ENCODE measurements at places on chromosomes 5 and 9. TPM values are rescaled to one million over a fixed set of nuclear protein-coding genes. Genes with fewer than 3 reads are reported as not detected.
A peak's percentile ranks its signal among the peaks of the same experiment; 100 is the strongest.

DNA sequence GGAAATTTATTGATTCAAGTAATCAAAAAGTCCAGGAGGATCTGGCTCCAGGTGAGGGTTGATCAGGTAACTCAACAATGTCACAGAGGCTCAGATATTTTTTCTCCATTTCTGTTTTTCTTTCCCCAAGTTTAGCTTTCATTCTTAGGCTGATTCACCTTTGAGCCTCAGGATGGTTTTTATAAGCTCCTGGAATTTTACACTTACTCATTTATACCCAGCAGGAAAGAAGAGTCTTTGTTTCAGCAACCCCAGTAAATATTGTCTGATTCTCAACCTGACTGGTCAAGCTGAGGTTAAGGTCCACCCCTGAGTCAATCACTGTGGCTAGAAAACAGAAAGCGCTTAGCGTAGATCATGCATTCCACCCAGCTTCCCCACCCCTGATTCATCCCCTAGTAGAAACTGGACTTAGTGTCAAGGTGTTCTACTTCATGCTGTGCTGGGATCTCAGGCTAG is 500.6 kb downstream of the KIF4B start:
- H3K36me3 ChIP-seq: no peaks in the 10 kb centered on the region
- no peak overlapping the region for H3K4me3 ChIP-seq
- no peaks in the 10 kb centered on the region for H3K4me1 ChIP-seq

DNA sequence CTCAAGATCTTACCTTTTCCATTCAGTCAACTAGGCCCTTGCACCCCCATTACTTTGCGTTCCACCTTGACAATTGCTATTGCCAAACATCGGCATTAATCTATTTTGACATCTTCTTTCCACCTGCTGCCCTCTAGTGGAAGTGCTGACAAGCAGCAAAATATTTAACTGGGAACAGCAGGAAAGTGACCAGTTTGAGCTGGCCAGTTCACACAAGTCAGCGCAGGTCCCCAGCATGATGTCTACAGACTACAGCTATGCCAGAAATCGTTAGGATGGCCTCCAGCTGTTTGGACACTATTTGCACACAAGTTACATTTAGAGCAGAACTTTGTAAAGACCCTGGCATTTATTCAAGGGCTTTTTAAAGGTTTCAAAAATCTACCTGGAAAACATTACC is 160.1 kb downstream of the GHR start:
- DNase-seq: no peak
- H3K4me1 ChIP-seq: peaks cover 17% of the 10 kb centered on the region
- no peak overlapping the region for H3K4me3 ChIP-seq
- no peak overlapping the region for H3K27ac ChIP-seq
- H3K36me3 ChIP-seq: peaks cover 4% of the 10 kb centered on the region
- peaks cover 2% of the 10 kb centered on the region for H3K27me3 ChIP-seq

DNA sequence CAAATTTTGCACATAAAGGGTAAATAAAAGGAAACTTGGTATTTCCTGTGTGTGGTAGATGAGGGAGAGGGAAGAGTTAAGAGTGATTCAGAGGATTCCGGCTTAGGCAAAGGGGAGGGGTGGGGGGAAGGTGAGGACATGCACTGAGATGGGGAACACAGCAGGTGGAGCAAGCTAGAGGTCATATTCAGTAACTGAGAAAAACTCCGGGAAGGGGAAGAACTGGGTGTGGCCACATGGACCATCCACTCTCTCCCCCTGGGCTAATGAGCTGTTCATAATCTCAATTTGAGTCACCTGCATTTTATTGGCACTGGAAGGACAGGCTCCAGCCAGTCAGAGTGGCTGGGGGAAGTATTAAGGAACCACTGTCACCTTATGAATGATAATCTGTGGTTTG is 45.1 kb upstream of the UGCG start:
- no peak for DNase-seq

- no peak for DNase-seq
- no peaks in the 10 kb centered on the region for H3K27me3 ChIP-seq
- peak overlapping the region; percentile 53 for H3K4me3 ChIP-seq
- peak overlapping the region; percentile 83 for H3K27ac ChIP-seq
Observed at GRCh38 chr5:16736158-16736995, 119.6 kb upstream of the RETREG1 start.

DNA sequence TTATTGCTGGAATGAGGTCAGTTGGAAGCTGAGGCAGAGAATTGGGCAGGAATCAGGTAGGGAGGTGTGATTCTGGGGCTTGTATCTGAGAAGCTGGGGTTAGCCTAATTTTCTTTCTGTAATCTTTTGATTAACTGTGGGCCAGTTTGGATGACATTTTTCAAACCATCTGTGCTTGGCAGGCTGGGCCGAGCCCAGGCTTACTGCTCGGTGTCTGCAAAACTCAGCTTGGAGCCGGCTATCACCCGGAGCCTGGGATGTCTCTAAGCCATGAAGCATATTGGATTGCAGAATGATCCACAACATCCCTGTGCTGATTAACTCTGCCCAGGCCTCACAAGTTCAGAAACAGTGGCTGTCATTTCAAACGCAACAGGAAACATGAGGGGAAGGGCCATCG is 26.5 kb downstream of the KCNMB1 start:
- no peak overlapping the region for H3K4me3 ChIP-seq
- no peaks in the 10 kb centered on the region for H3K36me3 ChIP-seq
- H3K27me3 ChIP-seq: no peaks in the 10 kb centered on the region
- H3K4me1 ChIP-seq: peaks cover 23% of the 10 kb centered on the region

DNA sequence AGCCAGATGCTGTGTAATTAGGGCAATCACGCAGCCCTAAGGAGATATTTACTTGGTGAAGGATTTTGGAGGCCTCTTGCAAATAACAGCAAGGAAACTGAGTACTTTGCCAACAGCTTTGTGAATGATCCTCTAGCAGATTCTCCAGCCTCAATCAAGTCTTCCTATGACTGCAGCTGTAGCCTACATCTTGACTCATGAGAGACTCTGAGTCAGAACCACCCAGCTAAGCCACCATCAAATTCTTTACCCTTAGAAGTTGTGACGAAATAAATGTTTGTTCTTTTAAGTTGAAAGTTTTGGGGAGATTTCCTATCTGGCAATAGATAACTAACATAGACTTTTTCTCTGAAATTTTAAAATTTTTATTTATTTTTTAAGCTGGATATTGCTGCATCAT is 237.6 kb upstream of the CCNH start:
- H3K36me3 ChIP-seq: no peaks in the 10 kb centered on the region
- no peak for DNase-seq
- H3K4me3 ChIP-seq: no peak overlapping the region
- no peak overlapping the region for H3K27ac ChIP-seq
- no peaks in the 10 kb centered on the region for H3K27me3 ChIP-seq

DNA sequence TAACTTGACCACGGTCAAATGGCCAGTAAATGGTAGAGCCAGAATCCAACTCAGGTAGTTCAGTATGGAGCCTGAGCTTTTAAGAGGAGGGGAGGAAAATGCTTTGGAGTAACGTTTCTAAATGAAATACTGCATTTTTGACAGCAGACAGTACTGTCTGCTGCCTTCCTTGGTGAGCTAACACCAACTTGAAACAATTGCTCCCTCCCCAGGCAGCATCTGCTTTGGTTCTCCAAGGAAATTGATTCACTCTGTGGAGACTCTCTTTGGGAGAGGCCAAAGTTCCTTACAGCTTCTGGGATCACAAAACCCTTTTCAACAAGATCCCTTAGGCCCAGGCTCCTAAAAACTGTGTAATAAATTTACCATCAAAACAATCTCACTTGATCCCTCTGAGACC is 75.2 kb upstream of the SSBP2 start:
- H3K4me1 ChIP-seq: peaks cover 5% of the 10 kb centered on the region
- no peak overlapping the region for H3K4me3 ChIP-seq

DNA sequence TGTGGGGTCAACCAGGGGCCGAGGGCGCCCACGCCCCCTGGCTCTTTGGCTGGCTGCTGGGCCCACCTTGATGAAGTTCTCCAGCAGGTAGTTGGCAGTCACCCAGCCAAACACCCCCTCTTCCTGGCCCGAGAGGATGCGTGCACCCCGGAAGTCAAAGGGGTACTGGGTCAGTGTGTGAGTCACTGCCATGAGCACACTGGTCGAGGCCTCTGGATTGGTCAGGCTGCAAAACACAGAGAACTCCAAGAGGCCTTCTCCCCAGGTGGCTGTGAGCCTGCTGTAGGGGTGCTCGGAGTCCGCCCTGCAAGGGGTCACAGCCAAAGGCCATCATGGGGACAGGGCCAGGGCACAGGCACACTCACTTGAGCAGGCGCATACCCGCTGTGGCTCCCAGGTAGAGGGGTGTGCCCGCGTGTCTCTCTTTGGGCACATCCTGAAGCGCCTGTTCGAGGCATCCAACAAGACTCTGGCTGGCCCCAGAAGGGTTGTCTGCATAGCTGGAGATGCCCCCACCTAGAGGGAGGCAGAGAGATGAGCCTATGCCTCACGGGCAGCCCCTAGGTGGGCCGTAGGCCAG is 2.6 kb downstream of the ENTPD2 start:
- H3K4me3 ChIP-seq: no peak overlapping the region
- DNase-seq: no peak
- no peaks in the 10 kb centered on the region for H3K4me1 ChIP-seq
- no peak overlapping the region for H3K27ac ChIP-seq

GRCh38 chr5:78586251-78586650 is 62.3 kb downstream of the LHFPL2 start:
- DNase-seq: no peak
- no peak overlapping the region for H3K27ac ChIP-seq
- H3K36me3 ChIP-seq: peaks cover 21% of the 10 kb centered on the region
- H3K4me1 ChIP-seq: peaks cover 10% of the 10 kb centered on the region
- H3K27me3 ChIP-seq: no peaks in the 10 kb centered on the region
- no peak overlapping the region for H3K4me3 ChIP-seq

DNA sequence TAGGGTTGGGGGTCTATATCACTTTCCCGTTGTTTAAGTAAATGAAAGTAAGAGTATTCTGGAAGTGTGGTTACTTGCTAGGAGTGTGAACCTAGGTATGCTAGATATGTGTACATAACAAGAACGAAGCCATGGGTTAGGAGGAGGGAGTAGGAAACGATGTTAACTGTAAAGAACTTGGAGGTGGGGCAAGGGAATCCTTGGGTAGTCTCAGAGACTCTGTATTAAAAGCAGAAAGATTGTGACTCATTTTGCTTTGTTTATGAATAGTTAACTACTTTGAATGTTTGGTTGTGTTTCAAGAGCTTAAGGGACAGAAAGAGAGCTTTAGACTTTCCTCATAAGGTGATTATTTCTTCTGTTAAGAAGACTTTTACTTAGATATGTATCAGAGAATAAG is 59.9 kb downstream of the TMEM252 start:
- peaks cover 16% of the 10 kb centered on the region for H3K4me1 ChIP-seq
- no peak overlapping the region for H3K4me3 ChIP-seq
- peaks cover 3% of the 10 kb centered on the region for H3K36me3 ChIP-seq
- no peak overlapping the region for H3K27ac ChIP-seq
- peaks cover 5% of the 10 kb centered on the region for H3K27me3 ChIP-seq

- peak overlapping the region; percentile 17 for H3K27ac ChIP-seq
- peaks cover 8% of the 10 kb centered on the region for H3K4me1 ChIP-seq
- H3K27me3 ChIP-seq: peaks cover 3% of the 10 kb centered on the region
- no peaks in the 10 kb centered on the region for H3K36me3 ChIP-seq
- DNase-seq: no peak
Observed at GRCh38 chr5:172564188-172564587, 76.9 kb upstream of the NEURL1B start.

GRCh38 chr5:163607256-163607655 is 101.8 kb downstream of the MAT2B start:
- no peak overlapping the region for H3K4me3 ChIP-seq
- no peaks in the 10 kb centered on the region for H3K27me3 ChIP-seq
- no peaks in the 10 kb centered on the region for H3K4me1 ChIP-seq
- H3K27ac ChIP-seq: no peak overlapping the region

DNA sequence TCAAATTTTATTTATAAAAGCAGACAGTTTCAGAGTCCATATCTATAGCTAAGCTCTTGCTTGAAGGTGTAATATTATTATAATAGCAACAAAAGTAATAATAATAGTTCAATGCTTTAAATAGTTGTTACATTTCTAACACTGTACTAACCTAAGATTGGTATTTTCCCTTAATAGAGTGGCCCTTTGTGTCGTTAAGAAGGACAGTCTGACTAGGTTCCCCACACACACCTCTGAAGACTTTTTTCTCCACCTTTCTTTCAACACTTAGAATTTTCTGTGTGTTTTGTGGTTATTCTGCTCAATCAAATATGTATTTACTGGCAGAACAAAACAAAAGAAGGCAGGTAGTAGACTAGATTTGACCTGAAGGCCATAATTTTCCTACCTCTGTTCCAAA is 223.2 kb upstream of the ACO1 start:
- no peak overlapping the region for H3K4me3 ChIP-seq
- no peaks in the 10 kb centered on the region for H3K36me3 ChIP-seq
- H3K4me1 ChIP-seq: no peaks in the 10 kb centered on the region
- no peak for DNase-seq
- H3K27me3 ChIP-seq: no peaks in the 10 kb centered on the region
- no peak overlapping the region for H3K27ac ChIP-seq

DNA sequence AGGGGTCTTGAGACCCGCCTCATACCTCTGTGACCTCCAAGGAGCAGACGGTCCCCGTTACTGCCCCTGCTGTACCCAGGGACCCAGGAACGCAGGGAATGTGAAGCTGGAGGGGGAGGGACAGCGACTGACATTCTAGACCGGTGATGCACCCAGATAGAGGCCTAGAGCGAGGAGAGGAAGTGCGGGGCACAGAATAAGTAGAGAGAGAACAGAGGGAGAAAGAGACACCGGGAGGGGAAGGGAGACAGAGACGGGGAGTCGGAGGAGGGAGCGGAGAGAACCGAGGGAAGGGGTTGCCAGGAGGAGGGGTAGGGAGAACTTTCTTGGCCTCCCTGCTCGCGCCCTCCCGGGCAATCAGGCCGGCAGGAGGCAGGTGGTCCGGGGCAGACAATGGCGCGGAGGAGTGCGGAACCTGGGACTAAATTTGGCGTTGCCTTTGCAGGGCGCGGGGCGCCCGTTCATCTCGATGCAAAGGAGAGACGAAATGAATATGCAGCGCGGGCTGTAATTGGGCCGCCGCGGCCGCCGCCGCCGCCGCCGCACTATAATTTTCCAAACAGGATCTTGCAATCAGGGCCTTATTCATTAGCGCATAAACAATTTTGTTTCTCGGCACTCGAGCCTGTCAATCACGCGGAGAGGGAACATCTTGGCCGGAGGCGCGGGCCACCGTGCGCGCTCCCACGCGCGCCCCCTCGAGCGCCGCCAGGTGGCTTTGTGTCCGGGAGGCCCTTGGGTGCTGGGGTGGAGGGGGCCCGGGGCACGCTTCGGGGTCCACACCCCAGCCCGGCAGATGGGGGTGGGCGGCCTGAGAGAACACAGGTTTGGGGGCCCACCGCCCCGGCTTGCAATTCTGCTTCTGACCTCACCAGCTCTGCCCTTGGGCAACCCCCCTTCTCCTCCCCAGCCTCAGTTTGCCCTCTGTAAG is 33.0 kb downstream of the NDUFA8 start:
- peaks cover 21% of the 10 kb centered on the region for H3K4me1 ChIP-seq
- no peaks in the 10 kb centered on the region for H3K36me3 ChIP-seq
- DNase-seq: no peak
- peaks cover 61% of the 10 kb centered on the region for H3K27me3 ChIP-seq
- peak overlapping the region; percentile 83 for H3K4me3 ChIP-seq
- H3K27ac ChIP-seq: no peak overlapping the region

- peak overlapping the region; percentile 18 for H3K4me3 ChIP-seq
- H3K4me1 ChIP-seq: peaks cover 26% of the 10 kb centered on the region
- H3K27me3 ChIP-seq: no peaks in the 10 kb centered on the region
- H3K36me3 ChIP-seq: no peaks in the 10 kb centered on the region
- DNase-seq: no peak
Observed at GRCh38 chr5:59272809-59273427, 620.6 kb downstream of the PDE4D start.

GRCh38 chr5:178326374-178326715 is 93.7 kb upstream of the PHYKPL start:
- peak overlapping the region; percentile 2 for H3K4me3 ChIP-seq
- no peaks in the 10 kb centered on the region for H3K36me3 ChIP-seq
- peaks cover 15% of the 10 kb centered on the region for H3K27me3 ChIP-seq
- H3K27ac ChIP-seq: no peak overlapping the region

Gene ARL14EPL
- not detected for total RNA-seq

Gene CCL19
- total RNA-seq: not detected

Gene HAND1
- 17.9 TPM for total RNA-seq

Gene ESM1
- total RNA-seq: 0.17 TPM

Gene SIMC1
- total RNA-seq: 34.0 TPM

Gene OR1Q1
- total RNA-seq: not detected

Gene SPINK6
- not detected for total RNA-seq

All from type B pancreatic cell (in vitro differentiated cells).